ENCODE measurements at places on chromosomes 3 and 15.

DNA sequence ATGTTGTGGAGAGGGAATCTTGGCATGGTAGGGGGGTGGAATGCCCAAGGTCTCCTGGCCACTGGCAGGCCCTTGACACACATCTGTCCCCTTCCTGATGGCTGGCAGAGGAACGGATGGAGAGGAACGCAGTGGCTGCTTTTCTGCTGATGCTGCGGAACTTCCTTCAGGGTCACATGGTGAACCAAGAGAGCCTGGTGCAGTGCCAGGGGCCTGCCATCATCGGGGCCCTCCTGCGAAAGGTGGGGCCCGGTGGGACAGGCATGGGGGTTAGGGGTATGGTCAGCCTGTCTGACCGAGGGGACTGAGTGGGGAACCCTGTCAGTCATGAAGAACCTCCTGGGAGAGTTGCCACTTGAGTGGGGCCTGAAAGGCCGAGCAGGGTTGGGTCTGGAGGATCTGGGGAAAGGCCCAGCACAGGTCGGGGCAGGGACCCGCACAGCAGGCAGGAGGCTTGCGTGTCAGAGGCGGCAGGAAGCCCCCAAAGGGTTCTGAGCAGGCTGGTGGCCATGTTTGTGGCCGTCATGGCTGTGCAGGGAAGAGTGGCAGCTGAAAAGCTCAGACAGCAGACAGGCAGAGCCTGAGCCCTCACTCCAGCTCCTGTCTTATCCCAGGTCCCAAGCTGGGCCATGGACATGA is 18.1 kb downstream of the NBEAL2 start:
- DNase-seq, result no peak

- no peak for DNase-seq
Measured at GRCh38 chr15:95912280-95912625, 418.2 kb upstream of the NR2F2 start.

GRCh38 chr15:53811530-53811929 is 52.1 kb upstream of the WDR72 start:
- no peak for DNase-seq

DNA sequence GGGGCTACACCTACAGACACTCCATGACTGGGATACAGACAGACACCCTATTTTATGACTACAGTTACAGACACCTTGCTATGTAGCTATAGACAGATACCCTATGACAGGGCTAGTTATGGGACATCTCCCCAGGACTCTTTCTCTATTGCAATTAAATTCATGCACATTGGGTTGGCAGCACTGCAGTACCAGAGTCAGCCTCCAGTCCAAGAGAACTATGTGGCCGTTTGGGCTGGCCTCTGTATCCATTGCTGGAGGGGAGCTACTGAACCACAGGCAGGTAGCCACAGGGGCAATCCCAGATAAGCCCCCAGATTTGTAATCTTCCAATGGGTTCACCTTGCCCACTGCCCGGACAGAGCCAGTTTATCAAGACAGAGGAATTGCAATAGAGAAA is 108.4 kb upstream of the SPATA16 start:
- no peak for DNase-seq

GRCh38 chr3:101984356-101984755 is 135.0 kb downstream of the NFKBIZ start:
- DNase-seq, result no peak

DNA sequence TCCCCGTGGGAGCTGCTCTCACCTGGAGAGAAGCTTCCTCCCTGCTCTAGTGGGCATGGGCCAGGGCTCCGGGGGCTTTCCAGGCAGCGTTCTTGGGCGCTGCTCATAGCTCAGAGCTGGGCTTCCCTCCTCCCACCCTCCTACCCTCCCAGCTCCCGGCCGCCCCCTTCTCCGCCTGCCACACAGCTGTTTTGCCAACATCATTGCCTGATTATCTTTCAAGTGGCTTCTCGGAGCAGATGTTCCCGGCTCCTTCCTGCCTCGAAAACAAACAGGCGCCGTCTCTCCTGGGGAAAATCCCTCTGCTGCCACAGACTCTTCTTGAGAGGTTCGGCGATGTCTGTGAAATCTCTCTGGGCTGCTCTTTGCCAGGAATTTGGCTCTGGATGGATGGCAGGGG is 195.6 kb downstream of the RPLP1 start:
- DNase-seq, result no peak

GRCh38 chr3:148534089-148534988 is 163.4 kb upstream of the AGTR1 start:
- DNase-seq, result no peak

- DNase-seq, result no peak
Measured at GRCh38 chr3:127081001-127081720, 98.2 kb downstream of the PLXNA1 start.

GRCh38 chr15:100926258-100926657 is 7.1 kb downstream of the LRRK1 start:
- DNase-seq, result peak; percentile 48

- no peak for DNase-seq
Measured at GRCh38 chr3:158134363-158134762, 24.5 kb downstream of the RSRC1 start.

DNA sequence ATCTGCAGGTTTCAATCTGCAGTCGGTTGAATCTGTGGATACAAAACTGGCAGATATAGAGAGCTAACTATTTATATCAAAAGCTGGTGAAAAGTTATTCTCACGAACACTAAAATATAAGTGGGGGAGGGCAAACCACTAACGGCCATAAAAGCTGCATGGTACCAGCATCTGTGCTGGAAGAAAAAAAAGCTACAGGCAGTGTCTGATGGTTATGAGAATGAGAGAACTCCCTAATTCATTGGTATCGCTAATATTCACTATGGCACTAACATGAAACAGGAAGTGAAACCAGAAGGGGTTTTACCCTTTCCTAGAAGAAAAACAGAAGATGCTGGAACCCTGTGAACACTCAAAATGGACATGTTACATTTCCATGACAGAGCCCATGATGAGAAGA is 15.9 kb downstream of the CEP70 start:
- DNase-seq, result no peak

- no peak for DNase-seq
Measured at GRCh38 chr3:18883571-18883970, 264.7 kb upstream of the KCNH8 start.

GRCh38 chr3:195268576-195269309 is 2.2 kb downstream of the XXYLT1 start:
- no peak for DNase-seq

- DNase-seq, result no peak
Measured at GRCh38 chr3:187841560-187841959, 96.3 kb upstream of the BCL6 start.

DNA sequence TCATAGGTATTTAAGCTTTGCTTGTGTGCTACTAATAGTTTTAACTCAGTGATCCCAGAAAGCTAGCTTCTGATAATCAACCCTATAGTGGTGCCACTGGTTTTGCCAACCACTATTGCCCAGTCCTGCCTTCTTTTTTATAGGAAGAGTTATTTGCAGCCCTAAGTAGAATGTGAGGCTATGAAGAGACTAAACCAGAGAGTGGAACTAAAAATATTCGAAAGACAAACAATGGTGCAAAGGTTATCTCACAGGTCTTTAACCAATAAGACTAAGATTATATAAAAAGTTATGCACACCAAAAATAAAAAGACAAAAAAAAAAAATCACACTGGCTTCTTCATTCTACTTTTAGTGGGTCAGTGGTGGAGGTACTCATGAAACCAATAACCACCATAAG is 85.6 kb downstream of the NBEAL2 start:
- DNase-seq, result no peak

DNA sequence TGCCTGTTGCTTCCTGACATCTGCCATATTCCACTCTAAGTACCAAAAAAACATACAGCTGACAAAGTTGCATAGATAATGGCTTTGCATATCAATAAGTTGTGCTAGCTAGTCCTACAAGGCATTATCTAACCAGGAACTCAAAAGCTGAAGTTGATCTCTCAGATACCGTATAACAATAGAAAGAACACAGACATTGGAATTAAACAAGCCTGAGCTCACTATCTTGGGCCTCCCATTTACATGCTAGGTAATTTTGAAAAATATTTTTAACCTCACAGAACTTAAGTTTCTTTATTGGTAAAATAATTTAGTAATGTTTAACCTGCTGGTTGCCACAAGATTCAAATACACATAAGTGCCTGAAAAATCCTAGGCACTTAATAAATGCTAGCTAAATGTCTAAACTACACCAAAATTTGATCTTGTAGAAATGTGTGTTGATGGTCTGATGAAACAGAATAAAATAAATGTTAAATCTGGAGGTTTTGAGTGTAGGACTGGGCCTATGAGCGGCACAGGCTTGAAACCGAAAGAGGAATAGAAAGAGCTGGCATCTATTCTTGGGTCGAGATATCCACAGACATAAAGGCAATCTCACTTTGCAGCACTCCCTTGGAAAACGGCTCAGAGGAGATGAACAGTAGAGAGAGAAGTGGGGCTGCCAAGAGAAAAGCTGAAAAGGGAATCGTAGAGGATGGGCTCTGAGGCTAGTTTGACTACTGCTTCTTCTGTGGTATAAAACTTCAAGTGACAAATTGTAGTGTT is 29.9 kb upstream of the TTC14 start:
- DNase-seq, result peak; percentile 8

GRCh38 chr3:23258110-23258509 is 55.0 kb downstream of the UBE2E2 start:
- DNase-seq, result no peak

- DNase-seq, result no peak
Measured at GRCh38 chr3:52345521-52346109, 29.5 kb downstream of the DNAH1 start.

DNA sequence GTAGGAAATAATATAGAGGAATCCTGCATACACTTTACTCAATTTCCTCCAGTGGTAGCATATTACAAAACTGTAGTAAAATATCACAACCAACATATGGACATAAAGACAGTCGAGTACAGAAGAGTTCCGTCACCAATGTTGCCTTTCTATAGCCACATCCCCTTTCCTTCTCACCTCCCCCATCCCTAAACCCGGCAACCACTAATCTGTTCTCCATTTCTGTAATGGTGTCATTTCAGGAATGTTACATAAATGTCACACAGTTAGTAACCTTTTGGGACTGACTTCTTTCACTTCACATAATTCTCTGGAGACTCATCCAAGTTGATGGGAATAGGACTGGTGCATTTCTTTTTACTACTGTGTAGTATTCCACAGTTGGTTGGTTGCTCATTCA is 41.4 kb upstream of the ATG7 start:
- DNase-seq, result no peak

DNA sequence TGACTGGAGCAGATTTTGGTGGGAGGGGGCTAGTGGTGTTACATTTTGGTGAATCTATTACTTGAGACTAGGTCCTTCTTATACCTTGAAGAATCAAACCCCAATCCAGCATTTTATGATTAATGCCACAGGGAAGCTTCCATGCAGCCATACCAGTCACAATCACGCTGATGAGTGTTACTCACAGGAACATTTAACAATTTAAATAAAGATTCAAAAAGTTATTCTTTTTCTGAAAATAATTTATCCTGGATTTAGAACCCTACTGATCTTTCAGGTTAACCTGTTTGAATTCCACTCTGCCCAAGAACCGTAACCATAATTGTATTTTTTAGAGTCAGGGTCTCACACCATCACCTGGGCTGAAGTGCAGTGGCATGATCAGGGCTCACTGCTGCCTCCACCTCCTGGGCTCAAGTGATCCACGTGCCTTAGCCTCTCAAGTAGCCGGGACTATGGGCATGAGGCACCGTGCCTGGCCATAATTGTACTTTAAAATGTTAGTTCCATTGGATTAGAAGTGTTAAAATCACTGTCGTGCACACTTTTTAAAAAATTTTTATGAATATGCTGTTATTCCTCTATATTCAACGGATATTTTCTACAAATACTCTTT is 929 bp upstream of the MTMR10 start:
- DNase-seq, result no peak

DNA sequence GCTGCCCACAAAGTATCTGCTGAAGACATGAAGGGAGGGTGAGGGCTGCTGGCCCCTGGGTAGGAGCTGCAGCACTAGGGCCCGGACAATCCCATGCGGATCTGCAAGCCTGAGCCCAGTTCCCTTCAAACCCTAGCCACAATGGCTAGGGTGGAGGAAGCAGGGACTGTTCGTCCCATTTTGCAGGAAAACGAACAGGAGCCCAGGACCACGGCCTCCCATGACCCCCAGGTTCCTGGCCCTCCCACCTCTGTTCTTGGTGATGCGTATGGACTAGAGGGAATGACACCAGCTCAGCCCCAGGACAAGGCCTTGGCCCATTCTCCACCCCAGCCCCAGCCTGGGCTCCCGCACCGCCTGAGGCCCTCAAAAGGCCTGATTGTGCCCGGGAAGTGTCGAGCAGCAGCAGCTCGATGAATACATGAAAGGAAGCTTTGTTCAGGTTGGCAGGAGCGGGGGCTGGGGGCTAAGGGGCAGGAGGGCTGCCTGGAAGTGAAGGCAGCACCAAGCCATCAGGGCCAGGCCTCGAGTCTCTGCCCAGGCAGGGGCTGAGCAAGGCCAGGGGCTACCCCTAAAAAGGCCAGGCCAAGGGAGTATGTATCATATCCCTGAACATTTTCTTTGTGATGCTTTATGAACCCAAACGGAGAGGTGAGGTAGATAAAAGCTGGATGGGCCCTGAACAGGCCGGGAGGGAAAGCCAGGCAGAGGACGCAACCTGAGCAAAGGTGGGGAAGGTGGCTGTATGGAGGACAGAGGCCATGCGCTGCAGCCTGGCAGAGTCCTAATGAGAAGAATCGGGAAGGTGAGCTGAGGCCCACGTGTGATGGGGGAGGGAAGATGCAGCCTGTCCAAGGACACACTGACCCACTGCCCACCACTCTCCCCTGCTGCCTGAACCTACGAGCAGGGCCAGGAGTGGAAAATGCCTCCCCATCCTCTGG is 12.2 kb downstream of the SEMA7A start:
- no peak for DNase-seq

DNA sequence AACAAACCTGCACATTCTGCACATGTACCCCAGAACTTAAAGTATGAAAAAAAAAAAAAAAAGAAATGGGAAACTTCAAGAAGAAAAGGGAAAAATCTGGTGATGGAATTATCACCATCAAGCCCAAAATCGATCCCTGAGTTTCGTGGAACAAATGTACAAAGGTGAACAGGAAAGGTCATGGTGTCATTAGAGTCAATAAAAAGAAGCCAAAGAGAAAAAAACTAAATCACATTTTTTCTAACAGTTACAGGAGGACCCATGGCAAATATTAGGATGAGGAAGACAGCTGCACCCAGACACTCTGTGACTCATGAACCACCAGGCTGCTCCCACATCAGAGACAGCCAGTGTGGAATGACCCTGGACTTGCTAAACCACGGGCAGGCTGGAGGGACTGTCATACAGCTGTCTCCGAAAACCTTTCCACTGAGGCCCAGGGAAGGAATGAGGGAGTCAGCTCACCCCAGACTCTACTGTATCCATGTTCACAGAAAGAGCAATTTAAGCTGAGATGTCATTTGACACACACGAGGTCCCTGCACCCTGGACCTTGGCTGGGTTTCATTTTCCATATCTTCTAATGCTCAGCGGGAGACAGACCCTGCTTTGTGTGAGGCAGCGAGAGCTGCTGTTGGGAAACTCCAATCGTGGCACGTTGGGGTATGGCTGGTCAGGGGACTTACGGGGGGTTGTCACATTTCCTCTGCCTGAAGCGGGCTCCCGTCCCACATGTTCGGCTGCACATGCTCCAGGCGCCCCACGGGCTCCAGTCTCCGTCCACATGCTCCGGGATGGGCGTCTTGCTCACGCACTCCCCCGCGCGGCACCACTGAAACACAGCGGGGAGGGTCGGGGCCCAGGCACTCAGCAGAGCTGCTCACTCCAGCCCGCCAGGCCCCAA is 210.2 kb downstream of the ADAMTS17 start:
- DNase-seq, result peak; percentile 54

Measured in GM10248 (cell line).